ENCODE measurements at places on chromosomes 12 and 14.

DNA sequence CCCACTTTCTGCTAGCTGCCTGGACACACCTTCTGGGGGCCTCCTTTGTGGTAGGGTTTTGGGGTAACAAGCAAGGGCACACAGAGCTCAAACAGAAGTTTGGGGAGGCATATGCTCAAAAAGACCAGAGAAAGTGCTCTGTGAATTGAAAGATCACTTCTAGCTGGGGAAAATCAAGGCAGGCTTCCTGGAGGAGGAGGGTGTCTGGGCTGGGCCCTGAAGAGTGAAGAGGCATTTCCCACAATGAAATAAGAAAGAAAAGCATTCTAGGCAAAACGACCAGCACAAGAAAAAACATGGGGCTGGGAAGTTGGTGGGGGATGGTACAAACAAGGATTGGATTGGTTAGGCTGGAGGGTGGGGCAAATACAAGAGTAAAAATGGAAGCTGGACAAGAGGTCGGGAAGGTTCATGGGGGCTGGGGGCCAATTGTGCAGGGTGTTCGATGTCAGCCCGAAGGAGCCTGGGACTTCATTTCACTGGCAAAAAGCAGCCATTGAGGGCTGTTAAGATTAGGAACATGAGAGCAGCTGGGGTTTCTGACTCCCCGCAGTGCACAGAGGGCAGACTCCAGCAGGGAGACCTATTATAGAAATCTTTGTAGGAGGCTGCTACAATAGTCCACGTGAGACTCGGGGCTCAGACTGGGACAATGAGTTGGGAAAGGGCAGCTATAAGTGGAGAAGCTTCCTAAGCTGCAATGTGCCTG is 51.5 kb upstream of the CMKLR1 start:
- H3K4me1 ChIP-seq: no peaks in the 10 kb centered on the region
- DNase-seq: no peak
- no peaks in the 10 kb centered on the region for H3K27me3 ChIP-seq
- no peaks in the 10 kb centered on the region for H3K36me3 ChIP-seq
- no peak overlapping the region for H3K27ac ChIP-seq

DNA sequence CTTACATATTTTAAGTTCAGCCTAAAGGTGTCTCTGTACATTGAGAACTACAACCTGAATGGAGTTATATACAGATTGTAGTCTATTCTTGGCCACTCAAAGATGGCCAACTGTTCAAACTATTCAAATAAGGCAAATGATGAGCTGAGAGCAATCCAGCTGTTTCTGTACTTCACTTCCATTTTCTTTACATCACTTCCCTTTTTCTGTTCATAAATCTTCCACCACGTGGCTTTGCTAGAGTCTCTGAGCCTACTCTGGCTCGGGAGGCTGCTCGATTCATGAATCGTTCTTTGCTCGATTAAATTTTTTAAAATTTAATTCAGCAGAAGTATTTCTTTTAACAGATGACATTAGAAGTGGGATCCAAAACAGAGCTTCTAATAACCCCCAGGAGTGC is 879.7 kb downstream of the GALC start:
- no peak overlapping the region for H3K27ac ChIP-seq
- no peaks in the 10 kb centered on the region for H3K4me1 ChIP-seq
- H3K36me3 ChIP-seq: no peaks in the 10 kb centered on the region
- no peaks in the 10 kb centered on the region for H3K27me3 ChIP-seq

DNA sequence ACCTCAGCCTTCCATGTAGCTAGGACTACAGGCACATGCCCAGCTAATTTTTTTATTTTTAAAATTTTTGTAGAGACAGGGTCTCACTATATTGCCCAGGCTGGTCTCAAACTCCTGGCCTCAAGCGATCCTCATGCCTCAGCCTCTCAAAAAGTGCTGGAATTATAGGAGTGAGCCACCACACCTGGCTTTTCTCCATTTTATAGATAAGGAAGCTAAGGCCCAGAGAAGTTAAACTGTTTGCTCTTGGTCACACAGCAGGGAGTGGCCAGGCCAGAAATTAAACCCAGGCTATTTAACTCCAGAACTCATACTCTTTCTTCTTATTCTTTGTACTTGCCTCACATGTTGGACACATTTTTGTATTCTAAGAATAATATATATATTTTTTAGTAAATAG is 16.5 kb downstream of the UBE3B start:
- no peak overlapping the region for H3K27ac ChIP-seq
- peaks cover 41% of the 10 kb centered on the region for H3K36me3 ChIP-seq
- H3K4me3 ChIP-seq: no peak overlapping the region
- peaks cover 9% of the 10 kb centered on the region for H3K4me1 ChIP-seq

GRCh38 chr12:27814411-27814810 is 34.4 kb upstream of the MANSC4 start:
- H3K27ac ChIP-seq: no peak overlapping the region
- no peaks in the 10 kb centered on the region for H3K27me3 ChIP-seq
- H3K4me1 ChIP-seq: no peaks in the 10 kb centered on the region
- no peaks in the 10 kb centered on the region for H3K36me3 ChIP-seq
- no peak for DNase-seq
- no peak overlapping the region for H3K4me3 ChIP-seq

- no peaks in the 10 kb centered on the region for H3K4me1 ChIP-seq
- no peak overlapping the region for H3K27ac ChIP-seq
- H3K4me3 ChIP-seq: no peak overlapping the region
- DNase-seq: no peak
- peaks cover 4% of the 10 kb centered on the region for H3K27me3 ChIP-seq
Observed at GRCh38 chr12:5787828-5788227, 157.2 kb downstream of the ANO2 start.
